ENCODE measurements at places on chromosomes 3 and 15.

- no peak for DNase-seq
Measured at GRCh38 chr3:138686771-138687221, 78.2 kb downstream of the FAIM start.

DNA sequence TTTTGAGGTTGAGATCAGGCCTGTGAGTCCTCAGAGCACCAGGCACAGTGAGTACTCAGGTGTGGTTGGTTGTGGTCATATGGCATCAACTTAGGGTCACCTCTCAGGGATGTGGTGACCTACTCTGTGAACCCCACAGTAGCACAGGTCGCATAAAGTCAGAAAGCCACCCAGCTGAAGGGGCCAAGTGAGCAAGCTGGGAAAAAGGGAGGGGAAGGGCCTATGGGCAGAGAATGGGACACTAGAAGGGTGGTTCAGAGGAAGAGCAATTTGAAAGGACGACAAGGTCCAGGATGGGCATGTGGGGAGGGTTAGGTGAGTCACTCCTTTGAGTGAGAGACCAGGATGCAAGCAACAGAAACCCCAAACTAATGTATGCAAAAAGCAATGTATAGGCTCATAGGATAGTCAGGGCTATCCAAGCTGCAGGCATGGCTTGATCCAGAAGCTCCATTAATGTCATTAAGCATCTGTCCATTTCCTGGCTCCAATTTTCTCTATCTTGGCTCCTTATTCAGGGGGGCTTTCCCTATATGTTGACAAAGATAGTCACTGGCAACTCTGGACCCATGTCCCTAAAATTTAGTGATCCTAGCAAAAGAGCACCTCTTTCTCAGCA lies 33.5 kb downstream of the HMCES start:
- DNase-seq, result no peak

GRCh38 chr3:37949866-37950265 lies 40.7 kb upstream of the VILL start:
- DNase-seq, result peak; percentile 17

- DNase-seq, result no peak
Measured at GRCh38 chr3:29721789-29722188, 440.9 kb downstream of the RBMS3 start.

- no peak for DNase-seq
Measured at GRCh38 chr15:31442699-31443111, 116.1 kb downstream of the KLF13 start.

GRCh38 chr15:65383991-65384390 lies 6.2 kb upstream of the IGDCC3 start:
- no peak for DNase-seq

DNA sequence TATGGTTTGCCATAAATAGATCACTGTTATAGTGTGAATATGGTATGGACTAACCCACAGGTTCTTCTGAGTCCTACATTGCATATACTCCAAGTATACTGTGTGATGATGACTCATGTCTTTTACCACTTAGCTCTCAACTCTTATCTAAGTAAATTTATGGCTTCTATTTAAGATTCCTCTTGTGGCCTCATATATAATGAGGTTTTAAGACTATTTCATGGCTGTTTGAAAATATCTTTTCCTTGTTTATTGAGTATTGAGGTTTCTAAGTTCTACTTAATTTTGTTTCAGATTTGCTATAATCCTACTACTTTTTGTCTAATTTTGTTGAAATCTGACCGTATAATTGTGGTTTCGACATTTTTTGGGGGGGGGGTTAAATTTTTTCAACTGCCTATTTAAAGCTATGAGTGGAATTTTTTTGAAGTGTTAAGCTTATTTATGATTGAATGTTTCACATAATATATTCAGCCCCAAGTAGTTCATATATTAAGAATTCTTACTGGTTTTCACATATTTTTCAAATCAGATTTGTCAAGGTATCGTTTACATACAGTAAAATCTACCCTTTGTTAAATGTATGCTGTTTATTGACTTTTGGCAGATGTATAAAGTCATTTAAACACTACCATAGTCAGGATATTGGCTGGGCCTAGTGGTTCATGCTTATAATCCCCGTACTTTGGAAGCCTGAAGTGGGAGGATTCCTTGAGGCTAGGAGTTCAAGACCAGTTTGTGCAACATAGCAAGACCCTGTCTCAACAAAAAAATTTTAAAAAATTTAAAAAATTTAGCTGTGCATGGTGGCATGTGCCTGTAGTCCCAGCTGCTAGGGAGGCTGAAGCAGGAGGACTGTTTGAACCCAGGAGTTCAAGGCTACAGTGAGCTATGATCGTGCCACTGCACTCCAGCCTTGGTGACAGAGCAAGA lies 11.7 kb downstream of the SLC25A36 start:
- DNase-seq, result no peak

GRCh38 chr3:108918866-108919265 lies 34.8 kb downstream of the GUCA1C start:
- no peak for DNase-seq

GRCh38 chr3:183464480-183464879 lies 36.1 kb upstream of the MCF2L2 start:
- no peak for DNase-seq

DNA sequence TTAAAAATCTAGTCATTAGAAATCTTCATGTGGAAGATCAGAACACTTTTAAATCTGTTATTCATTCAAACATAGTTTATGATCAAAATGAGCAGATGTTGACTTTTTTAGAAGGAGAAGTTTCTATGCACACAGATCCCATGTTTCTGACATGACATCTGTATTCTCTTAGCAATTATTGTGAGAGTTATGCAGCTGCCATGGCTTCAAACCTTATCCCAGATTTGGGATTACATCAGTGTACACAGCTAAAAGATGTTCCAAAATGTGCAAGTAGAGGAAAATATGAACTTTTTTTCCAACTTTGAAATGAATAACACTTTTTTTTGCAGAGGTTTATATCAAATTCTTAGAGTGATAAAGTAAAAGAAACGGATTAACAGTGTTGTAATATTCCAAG lies 1166.9 kb downstream of the ZPLD1 start:
- DNase-seq, result no peak

- DNase-seq, result no peak
Measured at GRCh38 chr3:54574906-54575617, 352.8 kb downstream of the LRTM1 start.

DNA sequence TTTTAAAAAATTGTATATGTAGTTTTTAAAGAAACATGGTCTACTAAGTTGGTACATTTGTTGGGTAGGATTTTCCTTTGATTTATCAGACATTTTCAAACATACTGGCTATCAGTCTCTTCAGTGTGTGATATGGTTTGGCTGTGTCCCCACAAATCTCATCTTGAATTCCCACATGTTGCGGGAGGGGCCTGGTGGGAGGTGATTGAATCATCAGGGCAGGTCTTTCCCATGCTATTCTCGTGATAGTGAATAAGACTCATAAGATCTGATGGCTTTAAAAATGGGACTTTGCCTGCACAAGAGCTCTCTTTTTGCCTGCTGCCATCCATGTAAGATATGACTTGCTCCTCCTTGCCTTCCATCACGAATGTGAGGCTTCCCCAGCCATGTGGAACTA lies 121.9 kb downstream of the ABI3BP start:
- DNase-seq, result no peak

All from NCI-H446 (cell line).